Mesothelial cell of epicardium (in vitro differentiated cells): ENCODE measurements at places on chromosomes 5 and 9.

DNA sequence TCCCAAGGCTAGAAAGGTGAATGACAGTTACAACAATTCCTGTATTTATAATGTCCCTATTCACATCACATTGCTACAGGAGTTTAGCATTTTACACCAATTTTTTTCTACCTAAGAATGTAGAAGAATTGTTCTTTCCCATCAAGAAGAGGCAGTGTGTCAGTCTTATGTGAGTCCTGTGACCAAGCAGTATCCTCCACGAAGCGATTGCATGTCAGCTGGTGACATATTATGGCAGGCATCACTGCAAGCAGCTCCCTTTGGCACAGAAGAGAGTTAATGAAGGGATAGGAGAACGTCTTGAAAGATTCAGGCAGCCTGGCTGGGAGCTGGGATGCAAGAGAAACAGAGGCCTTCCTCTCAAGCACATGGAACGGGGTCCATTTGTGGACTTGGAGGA lies 199.8 kb downstream of the SMC2 start:
- DNase-seq: no peak

- no peak for DNase-seq
Observed at GRCh38 chr5:1884678-1885403, 2.1 kb upstream of the IRX4 start.

- no peak for DNase-seq
Observed at GRCh38 chr9:114244570-114244969, 78.3 kb upstream of the ORM1 start.

DNA sequence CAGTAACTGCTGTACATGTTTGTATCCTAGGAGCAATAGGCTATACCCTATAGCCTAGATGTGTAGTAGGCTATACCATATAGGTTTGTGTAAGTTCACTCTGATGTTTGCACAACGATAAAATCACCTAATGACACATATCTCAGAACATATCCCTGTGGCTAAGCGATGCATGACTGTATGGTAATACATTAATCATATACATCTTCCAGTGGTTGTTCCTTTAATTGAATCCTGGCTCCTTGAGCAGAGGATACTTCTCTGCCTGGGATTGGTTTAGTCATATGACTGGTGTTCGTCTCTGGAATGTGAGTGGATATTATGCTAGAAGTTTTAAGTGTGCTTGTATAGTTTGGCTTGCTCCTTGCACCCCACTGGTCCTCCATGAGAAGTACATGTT lies 425.8 kb downstream of the MAN2A1 start:
- no peak for DNase-seq

- no peak for DNase-seq
Observed at GRCh38 chr5:94745786-94746730, 127.6 kb downstream of the SLF1 start.

DNA sequence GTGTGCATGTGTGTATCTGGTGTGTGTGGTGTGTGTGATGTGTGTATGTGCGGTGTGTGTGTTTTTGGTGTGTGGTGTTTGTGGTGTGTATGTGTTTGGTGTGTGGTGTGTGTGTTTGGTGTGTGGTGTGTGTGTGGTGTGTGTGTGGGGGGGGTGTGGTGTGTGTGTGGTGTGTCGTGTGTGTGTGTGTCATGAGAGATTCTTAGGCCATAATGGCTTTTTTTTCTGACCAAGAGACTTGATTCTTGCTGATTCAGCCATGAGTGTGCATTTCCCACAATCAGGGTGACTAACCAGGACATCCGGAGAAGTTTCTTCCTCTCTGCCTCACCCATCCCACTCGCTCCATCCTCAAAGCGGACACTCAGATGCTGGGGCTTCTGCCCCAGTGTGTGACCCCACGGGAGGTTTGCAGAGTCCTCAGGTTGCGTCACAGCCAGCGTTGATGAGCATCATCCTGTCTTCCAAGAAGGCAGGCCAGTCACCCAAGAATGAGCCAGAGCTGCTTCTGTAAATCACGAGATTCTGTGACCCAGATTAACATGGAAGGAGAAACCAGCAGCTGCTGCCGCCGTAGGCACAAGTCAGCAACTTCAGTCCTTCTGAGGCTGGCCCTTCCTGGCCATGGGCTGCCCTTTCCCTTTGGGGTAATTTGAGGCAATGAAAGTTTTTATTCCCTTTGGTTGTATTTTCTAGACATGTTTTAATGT lies 12.5 kb upstream of the CTSL start:
- no peak for DNase-seq

DNA sequence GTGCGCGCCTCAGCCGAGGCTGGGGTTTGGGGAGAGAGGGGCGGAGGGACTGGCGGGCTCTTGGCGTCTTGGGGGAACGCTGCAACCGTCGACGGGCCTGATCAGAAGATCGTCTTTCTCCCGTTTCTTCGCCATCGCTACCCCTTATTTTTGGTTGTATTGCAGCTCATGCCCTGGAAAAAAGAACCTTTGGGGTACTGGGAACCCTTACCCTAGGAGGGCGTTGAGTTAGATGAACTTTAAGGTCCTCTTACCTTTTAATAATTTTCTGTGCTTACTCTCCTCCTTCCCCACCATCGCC lies 719 bp downstream of the PAIP2 start:
- no peak for DNase-seq

DNA sequence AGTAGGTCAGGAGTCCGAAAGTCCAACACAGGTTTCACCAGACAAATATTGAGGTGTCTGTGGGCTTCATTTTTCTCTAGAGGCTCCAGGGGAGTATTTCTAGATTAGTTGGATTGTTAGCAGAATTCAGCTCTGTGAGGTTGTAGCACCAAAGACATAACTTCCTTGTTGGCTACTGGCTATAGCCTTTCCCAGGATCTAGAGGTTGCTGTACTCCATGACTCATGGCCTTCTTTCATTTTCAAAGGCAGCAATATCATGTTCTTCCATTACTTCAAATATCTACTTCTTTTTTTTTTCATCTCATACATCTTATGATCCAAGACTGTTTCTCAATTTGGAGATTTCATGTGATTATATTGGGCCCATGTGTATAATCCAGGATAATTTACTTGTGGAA lies 404.0 kb upstream of the FAM174A start:
- no peak for DNase-seq

GRCh38 chr5:172694541-172694940 lies 53.5 kb downstream of the NEURL1B start:
- no peak for DNase-seq
